CD4-positive, alpha-beta T cell treated with Interleukin-4 for 4 hours (primary cell): ENCODE measurements at places on chromosomes 1 and 21.

- no peak for DNase-seq
Observed at GRCh38 chr1:97849345-97850340, 71.2 kb downstream of the DPYD start.

DNA sequence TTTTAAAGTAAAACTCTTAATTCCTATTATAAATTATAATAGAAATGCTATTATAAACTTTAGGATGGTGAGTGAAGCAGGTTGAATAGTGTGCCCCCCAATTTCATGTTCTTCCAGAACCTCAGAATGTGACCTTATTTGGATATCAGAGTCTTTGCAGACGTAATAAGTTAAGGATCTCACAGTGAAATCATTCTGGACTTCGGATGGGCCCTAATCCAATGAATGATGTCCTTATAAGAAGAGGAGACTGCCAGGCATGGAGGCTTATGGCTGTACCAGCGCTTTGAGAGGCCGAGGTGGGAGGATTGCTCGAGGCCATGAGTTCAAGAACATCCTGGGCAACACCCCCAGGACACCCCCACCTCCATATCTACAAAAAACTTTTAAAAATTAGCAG lies 9.4 kb upstream of the MT1HL1 start:
- no peak for DNase-seq

DNA sequence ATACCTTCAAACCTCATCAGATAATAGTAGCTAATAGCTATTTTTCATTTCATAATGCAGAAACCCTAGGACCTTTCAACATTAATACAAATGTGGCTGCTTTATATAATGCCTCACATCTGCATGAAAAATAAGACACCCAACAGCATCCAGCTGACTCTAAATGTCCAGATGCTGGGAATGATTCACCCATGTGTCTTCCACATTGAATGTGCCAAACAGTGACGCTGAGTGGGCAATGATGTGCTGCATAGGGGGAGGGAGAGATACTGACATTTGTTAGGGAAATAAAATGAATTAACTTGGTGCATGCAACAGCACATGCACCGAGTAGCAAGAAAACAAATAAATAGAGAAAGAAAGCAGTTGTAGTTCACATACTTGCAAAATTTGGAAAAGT lies 199.3 kb downstream of the DSCAM start:
- DNase-seq: no peak

DNA sequence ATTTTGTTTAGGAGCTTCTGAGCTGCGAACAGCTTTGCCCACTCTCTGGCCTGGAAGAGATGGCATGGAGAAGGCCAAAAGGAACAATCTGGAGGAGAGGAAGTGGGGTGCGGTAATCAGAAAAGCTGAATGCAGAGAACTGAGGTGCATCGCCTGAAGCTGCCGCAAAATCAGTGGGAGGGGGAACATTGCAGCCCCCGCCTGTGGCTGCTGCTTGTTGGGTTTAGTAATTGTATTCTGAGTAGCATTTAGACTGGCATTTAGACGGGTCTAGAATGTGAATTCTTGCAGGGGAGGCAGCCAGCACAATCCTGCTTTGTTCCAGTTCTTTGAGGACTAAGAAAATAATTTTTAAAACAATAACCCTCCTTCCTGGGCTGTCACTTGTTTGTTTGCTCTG lies 25.4 kb downstream of the NFASC start:
- DNase-seq: no peak

DNA sequence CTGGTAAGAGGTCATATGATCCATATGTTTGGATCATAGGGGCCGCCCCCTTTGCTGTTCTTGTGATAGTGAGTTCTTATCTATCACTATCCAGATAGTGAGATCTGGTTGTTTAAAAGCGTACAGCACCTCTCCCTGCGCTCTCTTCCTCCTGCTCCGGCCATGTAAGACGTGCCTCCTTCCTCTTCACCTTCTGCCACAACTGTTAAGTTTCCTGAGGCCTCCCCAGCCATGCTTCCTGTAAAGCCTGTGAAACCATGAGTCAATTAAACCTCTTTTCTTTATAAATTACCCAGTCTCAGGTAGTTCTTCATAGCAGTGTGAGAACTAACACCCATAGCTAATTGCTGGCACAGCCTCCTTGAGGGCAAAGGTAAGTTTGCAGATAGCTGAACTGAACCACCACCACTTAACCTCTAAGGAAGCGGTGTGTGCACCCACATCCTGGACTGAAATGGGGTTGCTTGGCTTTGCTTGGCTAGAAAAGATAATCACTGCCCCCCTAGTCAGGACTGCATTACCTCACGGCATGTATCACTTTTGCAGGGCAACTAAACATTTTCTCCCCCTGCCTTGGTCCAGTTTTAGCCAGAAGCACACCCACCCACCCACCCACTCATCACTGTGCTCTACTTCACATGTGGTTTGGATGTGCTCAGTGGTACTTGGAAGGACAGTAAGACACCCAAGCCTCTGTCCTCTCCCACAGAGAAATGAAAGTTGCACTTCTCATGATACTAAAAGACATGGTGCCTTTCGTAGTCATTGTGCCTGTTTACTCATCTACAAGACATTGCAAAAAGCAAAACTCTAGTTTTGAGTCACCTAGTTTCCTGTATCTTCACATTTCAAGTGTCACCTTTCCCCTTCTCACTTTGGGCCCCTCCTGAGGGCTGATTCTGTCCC lies 23.1 kb upstream of the PTAFR start:
- DNase-seq: peak; percentile 73
